H7 (cell line): ENCODE measurements at places on chromosomes 5 and 9. TPM values are rescaled to one million over a fixed set of nuclear protein-coding genes. Genes with fewer than 3 reads are reported as not detected.

- DNase-seq, result no peak
These were observed 51.7 kb downstream of the FBXW11 start for GRCh38 chr5:171954721-171955120.

GRCh38 chr9:127767909-127768331, 10.5 kb downstream of the SH2D3C start:
- DNase-seq, result no peak

DNA sequence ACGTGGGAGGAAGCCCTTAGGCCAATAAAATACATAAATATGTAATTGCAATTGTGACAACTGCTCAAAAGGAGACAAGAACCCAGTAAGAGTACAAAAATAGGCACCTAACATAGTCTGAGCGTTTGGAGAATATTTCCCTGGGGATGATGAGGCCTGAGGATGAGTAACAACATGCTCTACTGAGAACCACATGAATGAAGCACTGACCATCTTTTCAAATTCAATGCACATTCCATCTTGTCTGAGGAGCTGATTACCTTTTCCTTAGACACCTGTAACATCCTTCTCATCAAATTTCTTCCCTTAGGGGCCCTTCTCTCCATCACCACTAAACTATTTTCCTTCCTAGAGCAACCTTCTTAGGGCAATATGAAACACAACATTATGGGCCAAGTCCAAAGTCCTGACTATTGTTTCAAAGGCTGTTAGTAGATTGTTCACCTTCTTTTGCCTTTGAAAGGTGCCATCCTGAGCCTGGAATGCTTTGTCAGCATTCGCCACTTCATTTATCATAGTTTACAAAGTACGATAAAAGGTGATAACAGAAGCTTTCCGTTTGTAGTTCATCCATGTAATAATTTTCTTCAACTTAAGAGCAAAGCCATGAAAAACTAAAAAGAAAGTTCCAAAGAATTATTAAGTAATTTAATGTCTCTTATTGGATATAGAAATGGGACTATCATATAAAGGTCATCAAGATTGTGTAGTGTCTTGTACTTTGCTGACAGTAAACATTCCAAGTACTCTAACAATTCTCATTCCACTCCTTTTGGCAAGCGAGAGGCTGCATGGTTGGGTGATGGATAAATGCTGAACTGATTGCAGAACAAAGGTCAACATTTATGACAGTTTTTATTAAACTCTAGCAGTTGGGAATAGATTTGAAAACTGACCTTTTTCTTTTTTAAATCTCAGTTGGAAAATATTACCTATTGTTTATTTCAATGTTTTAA, 471.3 kb downstream of the PDE4D start:
- no peak for DNase-seq

- DNase-seq, result no peak
These were observed 11.5 kb downstream of the NADK2 start for GRCh38 chr5:36230151-36230790.

Gene NRARP
- total RNA-seq, result 27.7 and 34.8 TPM in 2 replicates

Gene DNAJC21
- 15.9 and 33.8 TPM in 2 replicates for total RNA-seq

DNA sequence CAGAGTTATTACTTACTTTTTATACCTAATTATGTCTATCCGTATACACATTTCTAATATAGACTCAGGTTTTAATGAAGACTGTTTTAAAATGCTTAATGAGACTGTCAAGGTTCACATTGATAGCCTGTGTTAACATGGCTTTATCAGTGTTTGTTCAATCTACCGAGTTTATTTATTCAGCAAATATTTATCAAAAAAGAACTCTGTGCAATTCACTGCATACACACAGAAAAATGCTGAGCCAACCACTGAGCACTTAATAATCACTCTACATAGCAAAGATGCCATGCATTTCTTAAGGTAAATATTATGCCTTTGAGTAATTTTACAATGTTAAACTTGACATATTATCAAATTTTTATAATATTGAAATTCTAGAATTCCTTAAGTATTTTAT, 428.2 kb downstream of the ANXA1 start:
- no peak for DNase-seq

DNA sequence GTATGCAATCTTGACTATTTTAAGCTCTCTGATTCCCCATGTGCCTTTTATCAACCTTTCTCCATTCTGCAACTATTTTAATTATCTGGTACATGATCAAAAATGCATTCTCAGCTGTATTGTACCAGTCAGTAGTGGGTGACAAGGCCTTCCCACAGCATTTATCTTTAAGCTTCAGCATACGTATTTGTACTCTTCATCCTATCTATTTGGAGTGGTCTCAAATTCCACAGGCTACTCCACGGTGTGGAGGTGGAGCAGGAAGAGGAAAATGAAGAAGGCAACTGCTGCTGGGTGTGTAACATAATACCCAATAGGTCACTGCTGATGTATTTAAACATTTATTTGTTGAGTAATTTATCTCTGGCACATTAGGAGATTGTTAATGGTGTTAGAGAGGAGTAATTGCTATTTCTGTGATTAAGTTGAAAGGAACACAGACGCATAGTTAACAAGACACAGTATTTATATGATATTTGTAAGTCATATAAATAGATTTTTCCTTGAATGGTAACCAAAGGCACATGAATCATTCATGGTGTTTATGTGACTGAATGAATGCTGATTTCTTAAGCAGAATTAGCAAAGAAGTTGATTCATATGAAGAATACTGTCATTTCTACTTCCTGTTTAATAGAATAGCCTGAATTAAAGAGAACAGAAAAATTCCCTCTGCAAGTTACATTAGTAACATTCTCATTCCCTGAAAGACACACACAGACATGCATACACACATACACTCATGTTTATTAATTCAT, 153.8 kb upstream of the NR3C1 start:
- no peak for DNase-seq

DNA sequence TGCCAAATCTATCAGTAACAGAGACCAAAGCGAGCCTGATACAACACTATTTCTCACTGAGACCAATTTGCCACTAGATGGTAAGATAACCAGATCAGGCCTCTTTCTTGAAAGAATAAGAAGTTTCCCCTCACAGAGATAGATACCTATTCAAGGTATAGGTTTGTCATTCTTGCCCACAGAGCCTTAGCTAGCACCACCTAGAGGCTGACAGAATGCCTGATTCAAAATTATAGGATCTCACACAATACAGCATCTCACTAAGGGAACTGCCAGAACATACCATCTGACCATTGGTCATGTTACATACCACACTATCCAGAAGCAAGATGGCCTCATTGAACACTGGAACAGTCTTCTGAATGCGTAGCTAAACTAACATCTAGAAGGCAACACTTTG, 166.6 kb upstream of the HCN1 start:
- no peak for DNase-seq
